ENCODE measurements at places on chromosomes 12 and 14.
A peak's percentile ranks its signal among the peaks of the same experiment; 100 is the strongest.

DNA sequence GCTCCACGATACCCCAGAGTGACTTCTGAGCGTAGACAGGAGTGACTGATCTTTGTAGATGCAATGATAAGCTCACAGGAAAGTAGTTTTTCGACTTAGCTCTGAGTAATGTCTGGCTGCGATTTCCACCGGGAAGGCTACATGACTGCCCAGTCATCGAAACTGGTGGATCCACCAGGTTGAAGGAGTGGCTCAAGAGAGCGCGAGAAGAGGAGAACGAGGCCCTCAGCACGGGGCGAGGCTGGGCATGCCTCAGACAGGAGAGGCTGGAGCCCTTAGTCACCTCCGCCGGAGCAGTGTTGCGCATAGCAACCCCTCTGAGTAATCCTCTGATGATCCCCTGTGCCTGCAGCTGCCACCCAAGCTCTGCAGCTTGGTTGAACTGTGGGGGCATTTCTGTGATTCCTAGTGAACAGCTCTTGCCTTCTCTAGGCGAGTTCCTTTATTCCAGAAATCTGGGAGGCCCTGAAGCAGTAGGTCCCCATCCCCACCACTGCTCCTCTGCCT lies 25.6 kb downstream of the ELK3 start:
- DNase-seq: no peak

DNA sequence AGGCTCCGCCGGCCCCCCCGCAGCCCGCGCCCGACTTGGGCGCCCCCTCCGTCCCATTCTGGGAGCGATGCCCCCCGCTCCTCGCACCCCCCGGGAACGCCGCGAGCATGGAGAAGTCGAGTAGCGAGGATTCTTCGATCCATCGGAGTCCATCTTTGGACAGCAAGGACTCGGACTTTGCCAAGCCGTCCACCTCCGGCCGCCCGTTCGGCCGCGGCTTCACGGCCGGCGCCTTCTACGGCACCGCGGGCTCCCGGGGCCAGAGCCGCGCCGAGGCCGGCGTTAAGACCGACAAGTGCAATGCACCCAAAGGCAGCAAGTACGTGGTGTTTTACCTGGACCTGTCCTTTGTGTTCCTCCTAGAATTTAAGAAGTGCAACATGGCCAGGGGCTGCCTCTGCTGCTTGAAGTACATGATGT lies 123.6 kb downstream of the TSPAN9 start:
- DNase-seq: no peak

GRCh38 chr12:94762943-94763342 lies 112.6 kb upstream of the TMCC3 start:
- DNase-seq: no peak

DNA sequence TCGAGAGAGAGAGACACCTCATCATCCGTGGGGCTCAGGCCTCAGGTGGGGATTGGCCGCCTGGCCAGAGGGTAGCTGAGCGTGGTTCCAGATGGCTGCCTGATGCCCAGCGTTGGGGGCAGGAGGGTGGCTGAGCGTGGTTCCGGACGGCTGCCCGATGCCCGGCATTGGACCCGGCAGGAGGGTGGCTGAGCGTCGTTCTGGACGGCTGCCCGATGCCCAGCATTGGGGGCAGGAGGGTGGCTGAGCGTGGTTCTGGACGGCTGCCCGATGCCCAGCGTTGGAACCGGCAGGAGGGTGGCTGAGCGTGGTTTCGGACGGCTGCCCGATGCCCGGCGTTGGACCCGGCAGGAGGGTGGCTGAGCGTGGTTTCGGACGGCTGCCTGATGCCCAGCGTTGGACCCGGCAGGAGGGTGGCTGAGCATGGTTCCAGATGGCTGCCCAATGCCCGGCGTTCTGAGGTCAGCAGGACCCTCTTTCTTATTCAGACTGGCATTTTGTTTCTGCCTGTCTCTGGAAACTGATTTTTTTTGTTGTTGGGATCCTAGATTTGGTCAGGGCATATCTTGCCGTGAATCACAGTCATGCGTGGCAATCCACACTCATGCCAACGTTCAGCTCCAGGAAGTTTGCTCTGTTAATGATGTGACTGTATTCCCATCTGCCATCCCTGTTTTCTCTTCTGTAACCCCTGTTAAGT lies 40.7 kb downstream of the GALNT9 start:
- DNase-seq: peak; percentile 34

DNA sequence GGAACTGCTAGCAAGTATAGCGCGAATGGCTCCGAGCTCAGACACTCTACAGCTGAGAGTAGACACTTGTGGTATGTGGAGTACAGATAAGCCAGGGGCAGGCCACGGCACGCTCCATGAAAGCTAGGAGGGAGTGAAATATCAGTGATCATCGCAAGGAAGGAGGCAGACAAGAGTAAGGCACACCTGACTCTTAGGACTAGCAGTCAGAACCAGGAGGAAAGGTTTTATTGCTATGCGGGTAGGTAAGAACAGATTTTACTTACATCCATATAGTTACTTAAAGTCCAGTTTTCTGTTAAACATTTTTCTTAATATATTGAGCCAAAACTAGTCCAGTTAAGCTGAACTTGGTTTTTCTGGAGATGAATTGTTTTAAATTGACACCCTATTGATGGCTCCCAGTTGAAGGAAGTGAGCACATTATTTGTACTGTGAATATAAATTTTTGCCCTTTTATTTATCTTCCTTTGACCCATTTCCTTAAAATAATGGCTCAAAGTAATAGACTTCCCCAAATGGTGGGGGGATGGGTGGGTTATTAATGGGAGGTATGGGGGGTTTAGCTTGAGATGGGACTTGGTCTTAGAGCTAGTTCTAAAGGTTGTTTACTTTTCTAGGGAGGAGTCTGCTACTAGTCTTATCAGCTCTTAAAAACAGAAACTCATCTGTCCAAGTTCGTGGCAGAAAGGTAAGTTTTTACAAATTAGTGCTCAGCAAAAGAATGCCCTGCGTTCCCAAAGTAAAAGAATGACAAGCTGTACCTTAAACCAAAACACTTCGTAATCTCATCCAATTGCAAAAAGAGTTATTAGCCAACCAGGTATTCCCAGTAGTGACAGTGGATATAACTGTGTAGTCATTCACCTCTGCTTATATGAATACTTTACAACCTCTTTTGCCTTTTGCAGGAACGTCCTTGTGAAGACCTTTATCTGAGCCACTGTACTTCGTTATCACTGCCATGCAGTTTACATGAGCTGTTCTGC lies 5.8 kb downstream of the HNRNPA1 start:
- no peak for DNase-seq

DNA sequence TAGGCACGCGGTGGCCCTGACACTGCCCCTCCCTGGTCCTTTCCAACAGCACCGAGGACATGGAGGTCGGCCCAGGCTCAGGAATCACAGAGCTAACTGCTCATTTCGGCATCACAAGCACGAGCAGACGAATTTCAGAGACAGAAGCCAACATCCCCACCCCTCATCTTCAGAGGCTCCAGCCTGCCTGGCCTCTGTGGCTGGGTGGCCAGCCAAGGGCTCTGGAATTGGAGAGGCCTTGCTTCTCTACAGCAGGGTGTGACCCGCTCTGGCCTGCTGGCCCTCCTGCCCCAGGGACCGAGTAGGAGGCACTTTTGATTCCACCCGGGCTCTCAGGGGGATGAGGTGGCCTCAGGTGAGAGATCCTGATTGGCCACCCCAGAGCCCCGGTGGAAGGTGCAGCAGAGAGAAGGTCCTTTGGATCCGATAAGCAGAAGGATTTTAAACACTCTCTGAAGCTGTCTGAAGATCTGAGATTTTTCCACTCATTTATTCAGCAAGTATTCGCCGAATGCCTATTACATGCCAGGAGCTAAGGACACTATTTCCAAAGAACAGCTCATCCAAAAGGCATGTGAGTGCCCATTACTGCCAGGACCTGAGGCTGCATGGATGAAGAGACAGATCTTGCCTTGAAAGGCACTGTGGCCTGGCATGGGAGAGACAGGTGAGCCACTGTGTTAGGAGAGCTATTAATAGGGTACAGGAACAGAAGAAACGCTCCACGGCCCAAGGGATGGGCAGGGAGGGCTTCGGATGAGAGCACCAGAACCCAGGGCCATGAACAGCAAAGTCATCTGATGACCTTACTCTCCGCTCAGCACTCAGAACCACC lies 10.2 kb downstream of the BAG5 start:
- DNase-seq: peak; percentile 75

DNA sequence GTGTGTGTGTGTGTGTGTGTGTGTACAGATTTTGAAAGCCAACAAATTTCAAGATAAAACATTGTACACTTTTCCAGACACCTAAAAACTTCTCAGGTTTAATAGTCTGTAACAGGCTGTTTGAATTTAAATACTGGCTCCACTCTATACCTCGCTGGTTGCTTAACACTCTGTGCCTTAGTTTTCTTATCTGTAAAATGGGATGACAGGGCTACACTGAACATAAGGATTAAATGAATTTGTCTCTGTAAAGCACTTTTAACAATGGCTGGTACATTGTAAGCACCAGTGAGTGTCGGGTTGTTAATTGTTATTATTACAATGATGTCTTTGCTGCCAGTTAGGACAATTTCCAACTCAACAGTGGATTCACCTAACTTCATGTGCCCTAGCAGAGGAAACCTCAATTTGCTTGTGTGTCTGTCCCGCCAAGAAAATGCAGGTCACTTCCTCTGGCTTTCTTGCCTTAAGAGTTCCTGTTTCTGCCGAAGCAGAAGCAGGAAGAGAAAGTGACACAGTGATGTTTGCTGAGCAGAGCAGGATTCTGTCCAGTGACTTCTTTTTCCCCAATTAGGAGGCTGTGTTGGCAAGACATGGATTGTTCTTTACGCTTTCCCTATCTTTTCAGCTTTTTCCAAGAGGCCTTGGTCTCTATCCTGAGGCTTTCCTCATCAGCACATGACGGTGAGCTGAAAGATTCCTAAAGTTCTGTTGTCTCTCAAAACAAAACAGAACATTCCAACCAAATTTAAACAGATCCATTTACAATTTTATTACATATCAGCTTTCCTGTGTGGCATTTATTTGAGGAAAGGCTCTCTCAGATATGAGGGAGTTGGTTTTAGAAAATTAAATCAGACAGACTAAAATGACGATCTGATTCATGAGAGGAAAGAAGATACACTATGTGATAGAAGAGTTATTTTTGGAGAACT lies 154.1 kb upstream of the ATP2B1 start:
- no peak for DNase-seq

DNA sequence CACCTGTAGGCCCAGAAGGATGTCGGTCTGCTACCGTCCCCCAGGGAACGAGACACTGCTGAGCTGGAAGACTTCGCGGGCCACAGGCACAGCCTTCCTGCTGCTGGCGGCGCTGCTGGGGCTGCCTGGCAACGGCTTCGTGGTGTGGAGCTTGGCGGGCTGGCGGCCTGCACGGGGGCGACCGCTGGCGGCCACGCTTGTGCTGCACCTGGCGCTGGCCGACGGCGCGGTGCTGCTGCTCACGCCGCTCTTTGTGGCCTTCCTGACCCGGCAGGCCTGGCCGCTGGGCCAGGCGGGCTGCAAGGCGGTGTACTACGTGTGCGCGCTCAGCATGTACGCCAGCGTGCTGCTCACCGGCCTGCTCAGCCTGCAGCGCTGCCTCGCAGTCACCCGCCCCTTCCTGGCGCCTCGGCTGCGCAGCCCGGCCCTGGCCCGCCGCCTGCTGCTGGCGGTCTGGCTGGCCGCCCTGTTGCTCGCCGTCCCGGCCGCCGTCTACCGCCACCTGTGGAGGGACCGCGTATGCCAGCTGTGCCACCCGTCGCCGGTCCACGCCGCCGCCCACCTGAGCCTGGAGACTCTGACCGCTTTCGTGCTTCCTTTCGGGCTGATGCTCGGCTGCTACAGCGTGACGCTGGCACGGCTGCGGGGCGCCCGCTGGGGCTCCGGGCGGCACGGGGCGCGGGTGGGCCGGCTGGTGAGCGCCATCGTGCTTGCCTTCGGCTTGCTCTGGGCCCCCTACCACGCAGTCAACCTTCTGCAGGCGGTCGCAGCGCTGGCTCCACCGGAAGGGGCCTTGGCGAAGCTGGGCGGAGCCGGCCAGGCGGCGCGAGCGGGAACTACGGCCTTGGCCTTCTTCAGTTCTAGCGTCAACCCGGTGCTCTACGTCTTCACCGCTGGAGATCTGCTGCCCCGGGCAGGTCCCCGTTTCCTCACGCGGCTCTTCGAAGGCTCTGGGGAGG lies at the start of gene LTB4R:
LTB4R (plus strand) TSS at position 857 of the 959 bp plus-strand sequence. CDS start 4,150 bp downstream, outside the sequence.
- peak; percentile 79 for DNase-seq
